ENCODE measurements at places on chromosomes 3 and 15.
A peak's percentile ranks its signal among the peaks of the same experiment; 100 is the strongest.

- DNase-seq = no peak
Measured at GRCh38 chr3:175743733-175744400, 884.7 kb downstream of the NAALADL2 start.

GRCh38 chr3:141104151-141104821 lies 53.1 kb downstream of the SPSB4 start:
- DNase-seq = no peak

DNA sequence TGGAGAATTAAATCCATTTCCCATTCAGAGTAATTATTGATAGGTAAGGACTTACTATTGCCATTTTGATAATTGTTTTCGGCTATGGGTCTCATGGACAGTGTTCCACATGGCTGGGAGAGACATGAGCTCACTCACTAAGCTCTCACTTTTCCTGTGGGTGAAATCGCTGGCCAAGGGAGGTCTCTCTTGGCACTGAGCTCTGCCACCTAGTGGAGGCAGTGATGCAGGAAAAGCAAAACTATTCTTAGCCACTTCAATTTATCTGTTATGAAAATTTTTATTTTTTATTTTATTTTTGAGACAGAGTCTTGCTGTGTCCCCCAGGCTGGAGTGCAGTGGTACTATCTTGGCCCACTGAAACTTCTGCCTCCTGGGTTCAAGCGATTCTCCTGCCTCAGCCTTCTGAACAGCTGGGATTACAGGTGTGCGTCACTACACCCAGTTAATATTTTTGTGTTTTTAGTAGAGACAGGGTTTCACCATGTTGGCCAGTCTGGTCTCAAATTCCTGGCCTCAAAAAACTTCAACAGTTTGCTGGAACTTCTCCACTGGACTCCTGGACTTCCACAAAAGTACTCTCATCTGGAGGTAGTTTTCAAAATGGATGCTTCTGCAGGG lies 4.7 kb upstream of the RNF13 start:
- DNase-seq = peak; percentile 17

- no peak for DNase-seq
Measured at GRCh38 chr3:162094301-162094700, 597.7 kb downstream of the OTOL1 start.

- no peak for DNase-seq
Measured at GRCh38 chr3:72533591-72534473, 314.4 kb downstream of the SHQ1 start.

GRCh38 chr15:31335989-31336592 lies 9.5 kb downstream of the KLF13 start:
- DNase-seq = no peak

DNA sequence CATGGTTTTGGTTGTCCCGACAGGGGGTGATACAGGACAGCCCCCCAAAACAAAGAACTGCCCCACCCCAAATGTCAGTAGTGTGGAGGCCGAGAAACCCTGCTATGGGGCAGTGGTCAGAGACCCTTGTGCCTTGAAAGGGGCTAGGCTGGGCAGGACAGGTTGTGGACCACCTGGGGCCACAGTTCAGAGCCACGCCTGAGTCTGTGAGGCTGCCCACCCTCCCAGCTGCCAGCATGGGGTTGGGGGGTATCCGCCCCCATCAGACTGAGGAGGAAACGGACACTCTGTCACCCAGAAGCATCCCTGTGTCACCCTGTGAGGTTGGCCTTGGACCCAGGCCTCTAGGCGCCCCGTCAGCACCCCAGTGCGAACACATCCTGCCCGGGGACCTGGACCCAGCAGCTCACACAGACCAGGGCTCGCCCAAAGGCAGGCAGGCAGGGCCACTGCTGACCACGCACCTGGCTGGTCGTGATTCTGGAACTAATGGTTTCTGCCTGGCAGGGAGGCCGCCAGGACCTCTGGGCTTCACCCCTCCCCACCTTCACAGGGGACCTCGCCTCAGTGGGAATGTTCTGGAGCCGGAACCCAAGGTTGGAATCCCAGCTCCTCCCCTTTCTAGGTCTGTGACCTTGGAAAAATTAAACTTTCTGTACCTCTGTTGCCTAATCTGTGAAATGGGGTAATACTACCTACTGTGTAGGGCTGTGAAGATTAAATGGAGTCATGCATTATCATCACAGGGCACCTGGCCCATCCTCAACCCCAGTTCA lies 1.4 kb downstream of the SLC41A3 start:
- no peak for DNase-seq

DNA sequence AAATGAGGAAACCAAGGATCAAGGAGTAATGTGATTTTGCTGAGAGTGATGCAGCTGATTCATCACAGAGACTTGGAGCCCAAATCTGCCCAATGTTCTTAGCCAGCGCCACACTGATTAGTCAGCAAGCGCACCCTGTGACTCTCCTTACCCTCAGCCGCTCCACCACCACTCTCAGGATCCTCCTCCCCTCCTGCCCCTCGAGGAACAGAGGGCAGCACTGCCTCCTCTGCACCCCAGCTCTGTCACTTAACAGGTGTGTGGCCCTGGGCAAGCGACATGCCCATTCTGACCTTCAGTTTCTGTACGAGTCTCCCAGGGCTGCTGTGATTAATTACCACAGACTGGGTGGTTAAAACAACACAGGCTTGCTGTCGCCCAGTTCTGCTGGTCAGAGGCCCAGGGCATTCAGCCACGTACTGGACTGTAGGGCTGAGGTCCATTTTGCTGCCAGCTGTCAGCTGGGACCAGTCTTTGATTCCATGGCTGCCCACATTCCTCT lies 36.1 kb upstream of the HRH1 start:
- DNase-seq = no peak

DNA sequence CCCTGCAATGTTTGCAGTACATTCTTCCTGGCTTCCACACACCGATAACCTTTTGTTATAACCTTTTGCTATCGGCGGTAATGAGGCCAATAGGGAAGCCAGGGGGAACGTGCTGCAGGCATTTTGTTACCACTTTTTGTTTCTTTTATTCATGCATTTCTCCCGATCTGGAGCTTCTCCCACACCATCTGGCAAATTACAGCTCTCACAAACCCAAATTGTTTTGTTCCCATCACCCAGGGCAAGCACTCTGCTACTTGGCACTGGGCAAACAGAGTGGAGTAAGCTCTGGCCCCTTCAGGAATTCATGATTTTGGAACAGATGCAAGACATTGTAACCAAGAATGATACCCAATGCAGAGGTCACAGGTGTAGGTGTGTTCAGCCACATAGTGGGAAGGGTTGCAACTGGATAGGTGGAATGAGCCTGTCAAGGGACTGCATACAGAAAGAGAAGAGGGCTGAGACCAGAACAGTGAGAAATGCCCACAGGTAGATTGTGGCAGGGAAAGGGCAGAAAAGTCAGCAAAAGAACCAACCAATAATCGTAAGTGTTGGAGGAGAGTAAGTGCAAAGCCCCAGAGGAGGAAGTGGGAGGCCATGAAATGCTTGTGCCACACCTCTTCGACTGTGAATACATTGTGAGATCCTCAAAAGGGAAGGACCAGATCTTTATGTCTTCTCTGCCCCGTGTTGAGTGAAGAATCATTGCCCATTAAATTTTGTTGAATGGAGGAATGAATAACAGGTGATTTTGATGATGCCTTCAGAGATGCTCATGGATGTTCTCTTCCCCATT lies 45.8 kb downstream of the PARP15 start:
- no peak for DNase-seq

DNA sequence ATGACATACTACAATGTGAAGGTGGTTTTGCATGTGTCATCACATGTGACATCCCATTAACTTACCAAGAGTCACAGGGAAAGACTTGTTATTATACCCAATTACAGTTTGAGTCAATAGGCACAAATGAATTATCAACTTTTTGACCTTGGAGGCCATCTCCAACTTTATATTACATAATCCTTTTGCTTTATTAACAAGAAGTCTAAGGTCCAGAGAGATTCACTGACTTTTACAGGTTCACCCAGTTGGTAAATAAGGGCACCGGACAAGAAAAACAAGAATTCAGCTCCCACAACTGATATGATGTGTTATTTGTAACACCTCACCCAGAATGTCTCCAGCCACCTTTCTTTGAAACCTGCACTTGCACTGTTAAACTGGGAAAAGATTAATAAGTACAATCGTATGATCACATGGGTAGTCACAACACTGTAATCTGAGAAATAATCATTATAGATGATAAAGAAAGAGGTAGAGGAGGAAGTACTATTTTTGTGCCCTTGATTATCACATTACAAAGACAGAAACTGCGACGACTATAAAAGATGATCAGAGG lies 928.9 kb downstream of the FHIT start:
- no peak for DNase-seq

DNA sequence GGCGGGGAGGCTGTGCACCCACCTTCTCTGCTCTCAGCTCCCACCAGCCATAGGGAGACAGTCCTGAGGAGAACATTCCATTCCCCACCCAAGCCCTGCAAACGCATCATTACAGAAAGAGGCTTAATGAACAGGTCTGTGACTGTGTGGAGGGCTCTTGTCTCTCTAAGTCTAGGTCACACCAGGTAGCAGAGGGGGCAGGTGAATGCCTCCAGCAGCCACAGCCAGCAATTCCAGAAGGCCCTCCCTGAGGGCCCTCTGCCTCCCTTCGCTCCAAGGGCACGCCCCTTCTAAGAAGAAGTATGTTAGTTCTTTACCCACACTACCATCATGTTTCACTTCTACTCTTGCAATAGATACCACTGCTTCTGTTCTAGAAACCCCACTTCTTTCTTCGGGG lies 217.5 kb upstream of the BHLHE40 start:
- no peak for DNase-seq

GRCh38 chr3:33914731-33915379 lies 116.4 kb downstream of the PDCD6IP start:
- no peak for DNase-seq

DNA sequence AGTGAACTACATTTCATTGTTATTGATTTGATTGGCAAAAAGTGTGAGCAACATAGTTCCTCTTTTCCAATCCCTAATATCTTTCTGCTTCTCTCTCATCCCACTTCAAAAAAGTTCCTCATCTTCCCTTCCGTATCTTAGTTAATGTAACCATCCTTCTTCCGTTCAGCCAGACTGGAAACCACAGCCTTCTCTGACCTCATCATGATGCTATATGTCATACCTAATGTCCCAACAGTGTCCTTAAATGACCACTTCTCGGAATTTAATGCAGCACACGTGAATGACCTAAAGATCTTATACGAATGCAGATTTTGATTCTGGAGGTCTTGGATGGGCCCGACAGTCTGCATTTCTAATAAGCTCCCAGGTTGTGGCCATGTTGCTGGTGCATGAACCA lies 320.3 kb upstream of the SATB1 start:
- no peak for DNase-seq

DNA sequence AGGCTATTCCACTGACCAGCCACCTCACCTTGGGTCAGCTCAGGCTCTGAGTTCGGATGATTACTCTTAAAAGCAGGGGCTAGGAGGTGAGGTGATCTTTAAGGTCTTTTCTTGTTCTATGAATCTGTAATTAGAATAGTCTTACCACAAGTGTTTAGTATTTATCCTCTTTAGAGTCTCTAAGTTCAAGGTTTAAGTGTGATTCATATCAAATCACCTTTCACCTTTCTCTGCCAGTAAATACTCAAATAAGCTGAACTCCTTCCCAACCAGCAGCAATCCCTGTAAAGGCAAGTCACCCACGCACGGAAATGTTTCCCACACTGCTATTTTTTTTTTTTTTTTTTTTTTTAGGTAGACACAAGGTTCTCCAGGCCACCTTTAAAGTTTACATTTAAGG lies 14.5 kb upstream of the TMEM44 start:
- no peak for DNase-seq

- no peak for DNase-seq
Measured at GRCh38 chr15:96066126-96066525, 264.4 kb upstream of the NR2F2 start.

- DNase-seq = no peak
Measured at GRCh38 chr3:178795349-178795748, 259.1 kb downstream of the KCNMB2 start.

DNA sequence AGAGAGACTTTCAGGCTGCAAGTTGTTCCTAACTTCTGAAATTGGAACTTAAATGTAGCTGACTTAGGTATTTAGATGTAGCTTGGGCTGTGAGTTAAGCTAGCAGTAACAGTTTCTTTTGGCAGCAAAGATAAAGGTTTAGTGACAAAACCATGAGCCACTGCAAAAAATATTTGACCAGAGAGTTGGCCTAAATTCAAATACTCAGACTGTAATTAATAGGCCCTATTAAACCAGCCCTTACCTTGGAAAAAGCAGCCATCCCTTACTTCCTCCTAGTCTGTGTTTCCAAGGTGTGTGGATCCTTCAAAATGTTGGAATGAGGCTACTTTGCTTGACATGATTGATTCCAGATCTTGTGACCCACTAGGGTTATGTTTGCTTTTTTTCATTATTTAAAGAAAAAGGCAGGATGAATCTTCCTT lies 8.2 kb downstream of the TPM1 start:
- DNase-seq = no peak

- no peak for DNase-seq
Measured at GRCh38 chr3:29339016-29339833, 58.4 kb downstream of the RBMS3 start.

DNA sequence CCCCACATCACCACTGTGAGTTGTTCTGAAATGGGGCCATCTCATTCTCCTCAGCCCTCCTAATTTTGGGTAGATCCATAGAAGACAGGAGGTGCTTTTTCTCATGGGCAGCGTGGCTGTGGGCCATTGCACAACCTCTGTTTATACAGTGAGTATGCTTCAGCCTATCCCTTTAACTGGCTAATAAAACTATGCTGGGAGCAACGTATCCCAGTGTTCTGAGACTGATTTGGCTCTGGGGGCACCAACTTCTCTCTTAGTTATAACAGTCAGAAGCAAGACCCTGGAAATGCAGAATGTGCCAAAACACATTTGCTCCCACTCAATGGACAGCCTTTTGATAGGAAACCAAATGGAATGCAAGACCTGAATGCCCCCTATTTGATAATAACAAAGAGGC lies 97.1 kb upstream of the ICE2 start:
- no peak for DNase-seq

DNA sequence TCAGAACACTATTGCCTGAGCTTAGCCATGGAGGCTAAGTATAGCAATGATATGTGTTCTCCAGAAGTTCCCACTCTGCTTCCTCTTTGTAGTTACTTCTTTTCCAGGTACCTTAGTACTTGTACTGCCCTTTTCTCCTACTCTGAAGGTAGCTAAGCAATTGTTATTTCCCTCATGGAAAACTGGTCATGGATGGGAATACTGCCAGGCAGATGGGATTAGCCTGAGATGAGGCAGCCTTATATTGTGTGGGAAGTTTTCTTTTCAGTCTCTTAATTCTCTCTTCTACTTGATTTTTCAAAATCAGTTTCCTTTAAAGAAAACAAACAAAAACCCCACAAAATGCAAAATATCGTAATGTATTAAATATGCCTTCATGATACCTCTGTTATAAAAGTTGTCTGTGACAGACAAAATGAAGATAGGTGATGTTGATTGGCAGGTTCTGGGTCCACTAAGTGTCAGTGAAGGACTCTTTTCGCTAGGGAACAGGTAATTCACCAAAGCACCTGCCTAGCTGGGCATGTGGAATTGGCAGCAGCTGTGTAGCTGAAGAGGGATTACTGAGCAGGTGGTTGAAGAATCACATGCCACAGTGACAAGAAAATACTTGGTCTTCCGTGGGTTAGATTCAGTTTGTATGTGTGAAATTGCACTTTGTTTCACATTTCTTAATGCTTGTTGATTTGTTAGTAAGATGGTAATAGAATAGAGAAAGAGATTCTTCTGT lies 4.1 kb downstream of the ZNF609 start:
- DNase-seq = no peak

GRCh38 chr15:57947781-57948180 lies 117.7 kb downstream of the ALDH1A2 start:
- no peak for DNase-seq

GRCh38 chr3:114393367-114394072 lies 99.7 kb downstream of the TIGIT start:
- no peak for DNase-seq

GRCh38 chr3:167450675-167451074 lies 23.2 kb downstream of the SERPINI2 start:
- no peak for DNase-seq
